Keratinocyte (primary cell): ENCODE measurements at places on chromosomes 6 and 20.
A peak's percentile ranks its signal among the peaks of the same experiment; 100 is the strongest.

DNA sequence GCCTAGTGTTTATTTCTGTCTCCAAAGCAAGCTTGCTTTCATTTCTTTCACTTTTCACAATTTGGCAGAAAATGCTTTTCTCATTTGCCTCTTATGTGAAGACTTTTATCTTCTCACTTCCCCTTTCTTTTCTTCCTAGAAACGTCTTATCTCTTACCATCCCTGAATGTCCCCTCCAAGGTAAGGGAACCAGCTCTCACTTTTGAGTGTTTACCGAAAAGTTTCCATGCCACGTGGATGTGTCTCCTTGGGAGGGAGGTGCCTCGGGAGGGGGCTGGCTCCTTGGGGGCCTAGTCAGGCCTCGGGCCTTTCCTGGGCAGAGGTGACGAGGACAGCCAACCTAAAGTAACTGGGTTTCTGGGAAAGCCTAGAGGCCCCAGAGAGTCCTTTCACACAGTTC lies 127.4 kb downstream of the CD24 start:
- no peak overlapping the region for H3K27ac ChIP-seq
- no peaks in the 10 kb centered on the region for H3K27me3 ChIP-seq
- no peak for DNase-seq
- no peaks in the 10 kb centered on the region for H3K4me1 ChIP-seq

DNA sequence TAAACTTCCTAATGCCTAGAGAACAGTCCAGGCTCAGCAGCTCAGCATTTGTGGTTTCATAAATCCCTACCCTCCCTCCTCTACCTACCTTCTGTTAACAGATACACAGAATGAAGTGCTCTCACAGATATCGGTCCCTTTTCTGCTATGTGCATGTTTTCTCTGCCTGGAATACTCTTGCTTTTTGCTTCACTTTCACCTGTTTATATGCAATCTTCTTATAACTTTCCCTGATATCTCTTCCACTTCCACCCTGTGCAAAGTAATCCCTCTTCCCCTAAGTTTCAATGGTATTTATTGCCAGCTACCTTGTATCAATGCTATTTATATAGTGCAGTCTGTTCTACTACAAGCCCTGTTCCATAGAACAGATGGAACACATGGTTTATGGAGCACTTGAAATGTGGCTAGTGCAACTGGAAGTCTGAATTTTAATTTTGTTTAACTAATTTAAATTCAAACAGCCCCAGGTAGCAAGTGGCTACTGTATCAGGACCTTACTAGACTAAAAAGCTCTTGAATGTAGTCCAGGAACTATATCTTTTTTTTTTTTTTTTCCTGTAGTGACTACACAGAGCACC lies 3.1 kb upstream of the TAB2 start:
- H3K4me3 ChIP-seq: no peak overlapping the region
- H3K27me3 ChIP-seq: no peaks in the 10 kb centered on the region
- H3K27ac ChIP-seq: no peak overlapping the region
- DNase-seq: no peak

- H3K4me1 ChIP-seq: peaks cover 13% of the 10 kb centered on the region
- no peak overlapping the region for H3K4me3 ChIP-seq
- peak overlapping the region; percentile 62 for H3K27ac ChIP-seq
- no peaks in the 10 kb centered on the region for H3K27me3 ChIP-seq
- no peak for DNase-seq
Measured at GRCh38 chr20:45905505-45906079, 6.4 kb downstream of the PLTP start.

DNA sequence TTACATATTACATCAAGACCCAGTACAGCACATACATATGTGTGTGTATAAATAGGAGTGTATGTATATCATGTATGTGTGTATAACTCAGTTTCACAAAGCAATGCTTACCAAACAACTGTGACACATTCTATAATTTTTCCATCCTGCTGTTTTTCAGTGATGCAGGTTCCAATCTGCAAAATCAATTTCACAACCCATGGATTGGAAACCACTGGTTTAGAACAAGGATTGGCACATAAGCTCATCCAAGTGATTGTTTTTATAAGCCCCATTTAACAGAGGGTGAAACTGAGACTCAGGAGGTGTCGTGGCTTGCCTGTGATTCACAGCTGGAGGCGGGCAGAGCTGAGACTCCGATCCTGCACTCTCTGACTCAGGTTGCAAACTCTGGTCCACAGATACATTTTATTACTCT lies 158.2 kb downstream of the ZMYND8 start:
- DNase-seq: no peak
- H3K4me3 ChIP-seq: no peak overlapping the region
- H3K27ac ChIP-seq: no peak overlapping the region
- peaks cover 8% of the 10 kb centered on the region for H3K4me1 ChIP-seq
- no peaks in the 10 kb centered on the region for H3K27me3 ChIP-seq

DNA sequence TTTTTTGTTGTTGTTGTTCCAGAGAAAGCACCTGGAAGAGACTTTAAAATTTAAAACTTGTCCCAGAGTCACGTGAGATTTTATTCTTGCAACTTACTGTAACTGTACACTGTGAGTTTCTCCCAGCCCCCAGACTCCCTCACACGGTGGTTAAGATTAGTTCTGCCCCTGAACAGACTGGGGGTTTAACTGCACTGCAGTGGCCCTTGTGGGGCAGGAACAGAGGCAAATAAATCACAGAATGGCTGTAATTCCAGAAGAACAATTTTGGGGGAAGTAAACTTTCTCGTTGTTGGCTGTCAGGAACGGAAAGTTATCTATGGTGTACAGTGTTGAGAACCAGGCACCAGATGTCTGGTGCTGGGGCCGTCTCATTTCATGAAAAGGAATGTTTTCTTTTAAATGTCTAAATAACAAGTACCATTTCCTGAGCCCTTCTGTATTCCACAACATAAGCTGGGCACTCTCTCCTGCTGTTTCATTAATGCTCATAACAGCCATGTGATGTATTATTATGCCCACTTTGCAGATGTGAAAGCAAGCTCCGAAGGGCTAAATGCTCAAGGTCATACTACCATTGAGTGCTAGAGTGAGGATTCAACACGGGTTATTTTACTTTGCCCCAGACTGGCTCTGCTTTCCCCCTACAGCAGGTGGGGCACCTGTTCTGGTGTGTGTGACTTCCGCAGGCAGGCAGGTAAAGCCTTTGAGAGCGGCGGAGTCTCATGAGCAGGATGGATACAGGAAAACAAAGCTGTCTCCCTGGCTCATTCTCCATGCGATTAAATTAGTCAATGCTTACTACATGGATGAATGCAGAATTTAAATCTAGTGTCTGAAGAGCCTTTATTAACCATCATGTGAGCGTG lies 30.5 kb downstream of the CNKSR3 start:
- no peak overlapping the region for H3K27ac ChIP-seq
- no peaks in the 10 kb centered on the region for H3K36me3 ChIP-seq
- H3K4me3 ChIP-seq: no peak overlapping the region
- DNase-seq: no peak

GRCh38 chr6:83860782-83861495 lies 1.4 kb downstream of the CYB5R4 start:
- H3K4me3 ChIP-seq: peak overlapping the region; percentile 99
- H3K27me3 ChIP-seq: no peaks in the 10 kb centered on the region
- peaks cover 10% of the 10 kb centered on the region for H3K4me1 ChIP-seq
- H3K36me3 ChIP-seq: peaks cover 1% of the 10 kb centered on the region

DNA sequence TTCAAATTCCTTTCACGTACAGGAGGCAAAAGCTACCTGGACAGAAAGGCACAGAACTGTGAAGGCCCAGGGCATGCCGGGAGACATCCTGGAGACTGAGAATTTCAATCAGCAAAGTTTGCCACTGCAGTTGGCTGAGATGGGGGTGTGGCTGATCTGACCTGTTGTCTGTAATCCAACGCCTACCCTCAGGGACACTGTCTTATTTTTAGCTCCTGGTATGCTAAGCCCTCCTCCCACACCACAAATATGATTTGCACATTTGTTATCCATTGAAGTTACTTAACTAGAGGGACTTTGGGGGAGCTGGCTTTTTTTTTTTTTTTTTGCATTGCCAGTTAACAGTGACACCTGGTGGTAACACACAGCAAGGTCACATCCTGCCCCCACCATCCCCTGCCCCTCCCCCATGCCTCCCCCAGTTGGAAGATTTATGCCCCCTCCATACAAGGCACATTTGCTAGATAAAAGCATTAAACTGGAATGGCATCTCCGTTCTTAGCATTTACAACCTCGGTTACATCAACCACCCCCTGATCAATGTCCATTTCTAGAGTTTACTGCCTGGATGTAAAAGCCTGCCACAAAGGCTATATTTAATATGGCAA lies 40.4 kb downstream of the TTI1 start:
- DNase-seq: peak; percentile 54
- peaks cover 29% of the 10 kb centered on the region for H3K4me1 ChIP-seq
- H3K36me3 ChIP-seq: peaks cover 7% of the 10 kb centered on the region
- no peak overlapping the region for H3K27ac ChIP-seq

DNA sequence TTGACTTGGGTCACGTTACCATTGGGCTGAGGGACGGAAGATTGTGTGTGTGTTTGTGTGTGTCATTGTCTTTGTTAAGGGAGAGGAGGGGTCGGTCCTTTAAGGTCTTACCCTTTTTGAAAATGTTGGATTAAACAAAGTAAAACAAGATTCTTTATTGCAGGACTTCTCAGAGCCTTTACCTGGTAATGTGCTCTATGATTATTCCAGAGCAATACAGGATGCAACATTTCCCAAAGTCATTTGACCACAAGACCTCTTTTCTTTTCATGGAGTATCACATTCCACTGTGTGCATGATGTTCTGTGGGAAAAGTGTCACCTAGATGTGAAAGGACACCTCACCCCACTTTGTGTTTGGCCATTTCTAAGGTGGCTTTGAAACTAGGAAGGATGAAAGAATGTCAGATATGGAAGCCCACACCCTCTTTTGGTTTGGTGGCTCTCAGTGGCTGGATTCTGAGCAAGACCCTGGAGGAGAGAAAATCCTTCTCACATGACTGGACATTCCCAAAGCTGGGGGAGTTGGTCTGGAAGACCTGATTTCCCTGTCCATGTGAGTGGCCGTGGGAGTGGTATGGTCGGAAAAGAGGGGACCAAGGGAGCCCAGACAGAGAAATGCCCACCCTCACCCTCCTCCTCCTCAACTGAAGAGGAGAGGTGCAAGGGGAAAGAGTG lies 18.2 kb upstream of the ZNF831 start:
- H3K27me3 ChIP-seq: peaks cover 8% of the 10 kb centered on the region
- H3K4me1 ChIP-seq: no peaks in the 10 kb centered on the region
- H3K4me3 ChIP-seq: no peak overlapping the region
- H3K27ac ChIP-seq: no peak overlapping the region
- no peak for DNase-seq
